ENCODE measurements at places on chromosomes 5 and 9. TPM values are rescaled to one million over a fixed set of nuclear protein-coding genes. Genes with fewer than 3 reads are reported as not detected.

DNA sequence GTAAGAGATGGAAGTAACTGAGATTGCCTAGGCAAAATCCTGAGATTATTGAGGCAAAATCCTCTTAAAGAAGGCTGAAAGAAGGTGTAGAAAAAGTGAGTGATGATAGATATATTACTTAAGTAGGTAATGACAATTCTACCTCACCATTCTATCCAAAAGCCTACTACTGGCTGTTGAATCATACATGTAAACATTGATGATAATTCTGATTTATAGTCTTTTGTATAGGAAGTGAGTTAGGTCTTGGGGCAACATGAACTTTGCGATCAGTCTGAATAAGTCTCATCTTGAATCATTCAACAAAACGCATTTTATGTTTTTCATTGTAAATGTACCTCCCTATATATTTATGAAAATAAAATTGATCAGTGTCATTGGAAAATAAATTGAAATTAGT, 99.6 kb downstream of the PARP8 start:
- no peak for DNase-seq

DNA sequence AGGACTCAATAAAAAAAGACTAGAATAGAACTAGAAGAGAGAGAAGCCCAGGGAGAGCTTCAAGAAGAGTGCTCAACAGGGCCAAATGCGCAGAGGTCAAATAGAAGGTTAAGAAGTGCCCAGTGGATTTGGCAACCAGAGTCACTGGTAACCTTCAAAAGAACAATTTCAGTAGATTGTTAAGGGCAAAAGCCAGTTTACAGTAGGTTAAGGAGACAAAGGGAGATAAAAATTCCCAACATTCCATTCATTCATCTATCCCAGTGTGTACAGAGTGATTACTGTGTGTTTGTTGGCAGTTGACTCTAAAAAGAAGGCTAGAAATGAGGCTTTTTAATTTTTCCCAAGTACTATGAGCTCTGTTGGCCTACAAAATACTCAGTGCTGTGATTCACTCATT, 69.4 kb downstream of the RIGI start:
- no peak for DNase-seq

DNA sequence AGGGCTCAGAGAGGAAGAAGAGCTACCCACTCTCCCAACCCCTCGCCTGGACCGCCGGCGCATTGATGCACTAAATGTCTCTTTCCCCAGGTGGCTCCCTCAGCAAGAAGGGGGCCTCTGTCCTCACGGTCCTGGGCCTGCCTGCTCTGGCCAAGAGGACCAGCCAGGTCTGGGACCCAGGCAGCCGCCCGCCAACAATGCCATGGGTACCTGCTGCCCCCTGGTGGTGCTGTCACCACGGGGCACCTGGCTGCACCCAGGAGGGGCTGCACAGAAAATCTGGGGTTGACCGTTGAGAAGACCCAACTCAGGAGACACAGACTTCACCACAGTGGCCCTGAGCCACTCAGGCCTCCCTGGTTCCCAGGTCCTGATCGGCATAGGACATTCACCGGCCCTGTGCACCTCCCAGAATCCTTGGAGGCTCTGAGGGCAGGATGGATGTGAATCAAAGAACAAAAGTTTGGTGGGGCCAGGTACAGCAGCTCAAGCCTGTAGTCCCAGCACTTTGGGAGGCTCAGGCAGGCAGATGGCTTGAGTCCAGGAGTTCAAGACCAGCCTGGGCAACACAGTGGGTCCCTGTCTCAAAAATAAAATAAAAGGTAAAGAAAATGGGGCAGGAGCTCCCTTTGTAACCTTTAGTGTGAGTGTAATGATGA, 2.4 kb upstream of the VAV2 start:
- DNase-seq: peak; percentile 62

PCDHB2 gene
- 7.0 TPM for total RNA-seq

TTC16 gene
- not detected for total RNA-seq
